Karpas-422 (cell line): ENCODE measurements at places on chromosomes 5 and 9.

DNA sequence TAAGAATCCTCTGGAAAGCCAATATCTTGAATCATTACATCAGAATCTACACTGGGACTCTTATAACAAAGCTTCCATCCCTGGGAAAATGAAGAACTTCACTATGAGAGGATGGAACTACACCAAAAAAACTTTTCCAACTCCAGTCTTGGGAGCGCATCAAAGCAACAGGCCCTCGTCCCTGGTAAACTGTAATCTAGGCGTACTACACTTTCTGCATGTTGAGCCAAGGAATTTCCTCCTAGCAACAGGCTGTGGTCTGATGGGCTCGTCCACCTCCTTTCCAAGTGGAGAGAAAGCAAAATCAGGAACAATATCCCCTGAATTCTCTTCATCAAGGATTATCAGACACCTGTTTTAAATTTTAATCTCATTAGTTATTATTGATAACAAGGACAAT lies 94.1 kb downstream of the NFIB start:
- no peak for DNase-seq

- no peak for DNase-seq
Observed at GRCh38 chr5:135210286-135211055, 176.4 kb upstream of the PITX1 start.

GRCh38 chr5:117667105-117667504 lies 1092.5 kb upstream of the SEMA6A start:
- no peak for DNase-seq

DNA sequence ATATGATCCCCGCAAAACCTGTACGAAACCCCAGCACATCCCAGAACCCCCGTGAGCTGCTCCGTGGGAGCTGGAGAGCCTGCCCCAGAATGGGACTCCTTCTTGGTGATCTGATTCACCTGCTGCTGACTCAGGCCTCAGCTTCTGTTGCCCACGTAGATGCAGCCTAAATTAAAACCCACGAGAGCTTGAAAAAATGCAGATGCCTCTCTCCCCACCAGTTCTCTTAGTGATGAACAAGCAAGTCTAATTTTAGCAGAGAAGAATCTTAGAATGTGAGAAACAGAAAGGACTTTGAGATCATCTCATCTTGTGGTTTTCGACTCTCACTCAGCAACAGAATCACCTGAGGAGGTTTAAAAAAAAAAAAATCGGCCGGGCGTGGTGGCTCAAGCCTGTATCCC lies 57.6 kb downstream of the TMOD1 start:
- DNase-seq: no peak

- DNase-seq: no peak
Observed at GRCh38 chr5:114335391-114335790, 26.5 kb upstream of the KCNN2 start.

DNA sequence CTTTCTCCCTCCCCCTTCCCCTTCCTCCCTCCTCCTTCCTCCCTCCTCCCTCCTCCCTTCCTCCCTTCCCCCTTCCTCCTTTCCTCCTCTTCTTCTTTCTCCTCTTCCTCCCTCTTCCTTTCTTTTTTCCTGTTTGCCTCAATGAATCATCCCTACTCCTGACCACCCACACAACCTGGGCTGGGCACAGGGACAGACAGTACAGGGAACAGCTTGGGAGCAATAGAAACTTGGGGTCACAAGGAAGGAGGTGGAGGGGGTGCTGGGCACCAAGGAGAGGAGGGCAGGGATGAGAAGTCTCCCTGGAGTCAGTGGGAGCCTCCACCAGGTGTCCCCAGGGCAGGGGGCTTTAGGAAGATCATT lies 5.0 kb downstream of the TTC16 start:
- no peak for DNase-seq

DNA sequence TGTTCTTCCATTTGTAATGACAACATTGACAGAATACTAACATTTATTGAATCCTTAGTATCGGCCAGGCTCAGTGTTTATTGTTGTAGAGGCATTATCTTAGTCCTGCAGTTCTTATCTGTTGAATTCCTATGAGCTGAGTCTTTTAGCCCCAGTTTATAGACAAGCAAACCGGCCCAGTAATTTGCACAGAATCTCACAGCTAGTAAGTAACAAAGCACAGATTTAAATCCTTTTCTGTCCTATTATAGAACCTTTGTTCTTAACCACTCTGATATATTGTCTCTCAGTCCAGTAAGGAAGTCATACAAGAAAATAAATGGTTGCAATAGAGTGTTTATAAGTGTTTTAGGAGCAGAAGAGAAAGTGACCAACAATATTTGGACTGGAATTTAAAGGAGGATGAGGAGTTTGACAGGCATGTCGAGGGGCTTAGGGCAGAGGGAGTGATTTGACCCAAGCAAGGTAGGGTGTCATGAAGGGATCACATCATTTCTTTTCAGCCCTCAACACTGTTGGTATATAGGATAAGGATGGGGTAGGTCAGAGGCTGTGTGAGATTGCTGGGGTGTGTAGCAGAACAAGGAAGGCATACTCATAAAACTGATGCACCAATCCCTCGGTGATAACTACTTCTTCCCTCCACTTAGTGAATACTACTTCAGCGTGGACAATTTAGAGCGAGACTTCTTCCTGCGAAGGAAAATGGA lies 39.5 kb downstream of the LARP1 start:
- no peak for DNase-seq

GRCh38 chr9:20782289-20782688 lies 98.2 kb downstream of the FOCAD start:
- no peak for DNase-seq

GRCh38 chr9:99353408-99353807 lies 131.3 kb downstream of the SEC61B start:
- DNase-seq: no peak

DNA sequence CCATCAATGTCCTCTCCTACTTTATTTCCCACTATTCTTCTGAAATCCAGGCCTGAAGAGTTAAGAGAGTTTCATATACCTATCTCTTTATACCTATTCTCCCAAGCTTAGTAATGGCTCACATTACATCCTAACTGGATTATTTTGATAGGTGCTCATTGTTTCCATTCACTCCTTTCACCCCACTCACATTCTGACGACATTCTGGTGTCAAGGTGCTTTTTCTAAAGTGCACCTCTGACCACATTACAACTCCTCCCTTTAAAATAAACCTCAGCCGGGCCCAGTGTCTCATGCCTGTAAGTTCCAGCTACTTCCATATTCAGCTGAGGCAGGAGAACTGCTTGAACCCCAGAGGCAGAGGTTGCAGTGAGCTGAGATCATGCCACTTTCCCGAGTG lies 417.1 kb downstream of the BNC2 start:
- DNase-seq: no peak

DNA sequence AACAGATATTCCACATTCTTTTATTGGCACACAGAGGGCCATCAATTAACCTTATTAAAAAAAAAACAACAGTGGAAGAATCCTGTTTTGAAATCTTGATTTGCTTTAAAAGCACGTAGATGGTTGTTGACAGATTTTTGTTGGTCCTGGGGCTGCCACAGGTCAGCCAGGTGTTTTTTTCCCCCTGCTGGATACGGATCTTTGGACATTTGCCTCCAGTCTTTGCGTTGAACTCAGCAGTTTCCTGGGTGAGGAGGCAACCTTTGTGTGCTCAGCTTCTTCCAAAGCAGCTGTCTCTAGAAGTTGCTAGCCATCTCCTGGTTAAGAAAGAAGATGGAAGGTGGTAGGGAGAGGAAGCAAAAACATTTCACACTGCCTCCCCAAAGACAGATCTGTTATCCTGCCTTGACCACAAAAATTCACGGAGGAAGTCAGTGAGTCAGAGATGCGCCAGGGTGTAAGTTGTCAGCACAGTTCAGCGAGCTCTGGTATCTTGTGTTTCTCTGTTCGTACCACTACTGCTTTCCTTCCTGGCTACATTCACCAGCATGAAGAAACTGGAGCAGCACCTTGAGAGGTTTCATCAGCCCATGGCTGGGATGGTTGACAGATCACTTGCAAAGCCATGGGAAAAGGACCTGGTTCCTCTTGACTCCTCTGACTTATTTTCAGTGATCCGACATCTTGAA lies 207.3 kb downstream of the ARHGAP26 start:
- no peak for DNase-seq

GRCh38 chr5:9977070-9977469 lies 272.6 kb downstream of the ATPSCKMT start:
- no peak for DNase-seq

DNA sequence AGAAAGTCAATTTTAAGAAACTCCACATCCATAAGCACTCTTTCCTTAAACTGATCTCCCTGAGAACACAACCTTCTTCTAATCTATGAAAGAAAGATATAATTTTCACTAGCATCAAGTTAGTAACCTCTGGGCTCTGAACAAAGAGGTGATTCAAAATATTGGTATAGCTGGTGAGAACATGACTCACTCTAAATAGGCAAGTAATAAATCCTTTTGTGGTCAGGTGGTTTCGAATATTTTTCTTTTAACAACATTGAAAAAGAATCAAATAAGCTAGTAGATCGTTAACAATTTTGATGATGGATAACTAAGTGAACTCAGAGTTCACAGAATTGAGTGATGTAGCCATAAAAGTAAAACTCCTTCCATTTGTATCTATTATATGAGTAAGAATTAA lies 150.6 kb upstream of the IQGAP2 start:
- no peak for DNase-seq

- no peak for DNase-seq
Observed at GRCh38 chr5:116923344-116923743, 348.7 kb upstream of the SEMA6A start.

GRCh38 chr5:131378721-131379541 lies 115.1 kb downstream of the CDC42SE2 start:
- no peak for DNase-seq
